ENCODE measurements at places on chromosomes 16 and 17.
A peak's percentile ranks its signal among the peaks of the same experiment; 100 is the strongest.

DNA sequence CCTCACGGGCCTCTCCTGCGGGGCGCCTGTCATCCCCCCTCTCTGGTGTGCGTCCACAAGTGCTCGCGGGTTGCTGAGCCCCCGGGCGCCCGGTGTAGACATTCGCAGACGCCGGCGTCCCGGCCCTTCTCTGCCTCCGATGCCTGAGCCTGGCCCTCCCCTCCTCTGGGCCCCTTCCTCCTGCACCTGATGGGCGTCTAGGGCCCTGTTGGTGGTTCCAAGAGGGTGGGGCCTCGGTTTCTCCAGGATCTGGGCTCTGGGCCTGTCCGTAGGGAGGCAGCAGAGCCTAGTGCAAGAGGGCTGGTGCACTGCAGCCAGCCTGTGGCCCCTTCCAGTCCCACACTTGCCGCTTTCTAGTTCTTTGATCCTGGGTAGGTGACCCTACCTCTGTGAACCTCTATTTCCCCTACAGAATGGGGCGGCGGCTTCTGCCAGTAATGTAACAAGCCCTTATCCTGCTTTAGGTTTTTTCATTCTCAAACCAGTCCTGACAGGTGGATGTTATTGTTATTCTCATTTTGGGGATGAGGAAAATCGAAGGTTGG lies 623 bp downstream of the E4F1 start:
- peak; percentile 51 for DNase-seq

GRCh38 chr16:66266436-66267291 lies 99.8 kb upstream of the CDH5 start:
- DNase-seq, result no peak

DNA sequence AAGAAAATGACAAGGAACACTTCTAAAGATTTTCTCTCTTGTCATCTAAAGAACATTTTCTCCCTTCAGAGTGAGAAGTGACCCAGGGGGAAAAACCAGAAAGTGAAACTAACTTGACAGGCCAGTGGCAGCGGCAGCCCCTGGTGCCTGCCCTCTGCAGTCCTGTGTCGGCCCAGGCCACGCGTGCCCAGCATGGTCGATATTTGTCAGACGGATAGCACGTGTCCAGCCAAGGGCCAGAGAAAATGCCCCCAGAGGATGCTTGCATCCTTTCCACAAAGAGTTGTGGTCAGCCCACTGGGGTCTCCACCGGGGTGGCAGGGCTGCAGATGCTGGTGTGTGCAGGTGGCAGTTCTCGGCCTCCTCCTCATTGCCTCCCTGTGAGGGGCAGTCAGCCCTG lies 176.6 kb downstream of the RAB11FIP4 start:
- DNase-seq, result no peak

DNA sequence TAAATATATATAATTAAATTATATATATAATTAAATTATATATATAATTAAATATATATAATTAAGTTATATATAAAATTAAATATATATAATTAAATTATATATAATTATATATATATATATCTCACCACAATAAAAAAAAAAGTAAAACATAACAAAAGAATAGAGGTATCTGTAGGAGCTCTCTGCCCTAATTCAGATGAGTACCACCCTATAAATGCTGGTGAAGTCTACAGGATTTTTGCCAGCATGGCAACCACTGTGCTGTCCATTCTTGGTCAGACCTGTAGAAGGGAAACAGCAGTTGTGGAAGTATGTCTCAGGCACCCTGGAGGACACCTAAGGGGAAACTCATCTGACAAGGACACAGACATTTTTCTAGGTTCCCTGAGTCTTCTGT lies 259.7 kb downstream of the PRKCA start:
- DNase-seq, result no peak

- no peak for DNase-seq
Measured at GRCh38 chr17:67525239-67526135, 148.4 kb downstream of the PITPNC1 start.

- no peak for DNase-seq
Measured at GRCh38 chr16:1019231-1020090, 37.9 kb downstream of the SOX8 start.

- DNase-seq, result no peak
Measured at GRCh38 chr17:13749166-13749890, 147.6 kb upstream of the HS3ST3A1 start.

- no peak for DNase-seq
Measured at GRCh38 chr17:34502426-34502825, 77.0 kb upstream of the TMEM132E start.

DNA sequence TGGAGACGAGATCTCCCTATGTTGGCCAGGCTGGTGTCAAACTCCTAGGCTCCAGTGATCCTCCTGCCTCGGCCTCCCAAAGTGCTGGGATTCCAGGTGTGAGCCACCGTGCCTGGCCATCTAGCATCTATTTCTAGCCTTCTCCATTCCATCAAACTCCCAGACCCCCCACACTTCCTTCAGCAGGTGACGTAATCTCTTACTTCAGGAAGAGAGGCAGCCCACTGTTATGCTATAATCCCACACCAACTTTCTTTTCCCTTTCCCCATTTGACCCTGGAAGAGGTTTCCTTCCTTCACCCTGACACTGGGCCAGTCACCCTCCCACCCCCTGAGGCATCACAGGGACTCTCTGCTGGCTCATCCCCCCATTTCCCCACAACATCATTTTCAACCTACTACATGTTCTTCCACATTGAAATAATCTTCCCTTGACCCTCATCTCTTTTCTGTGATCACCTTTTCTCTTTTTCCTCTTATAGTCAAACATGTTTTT lies 7.6 kb downstream of the ITGA2B start:
- DNase-seq, result no peak

DNA sequence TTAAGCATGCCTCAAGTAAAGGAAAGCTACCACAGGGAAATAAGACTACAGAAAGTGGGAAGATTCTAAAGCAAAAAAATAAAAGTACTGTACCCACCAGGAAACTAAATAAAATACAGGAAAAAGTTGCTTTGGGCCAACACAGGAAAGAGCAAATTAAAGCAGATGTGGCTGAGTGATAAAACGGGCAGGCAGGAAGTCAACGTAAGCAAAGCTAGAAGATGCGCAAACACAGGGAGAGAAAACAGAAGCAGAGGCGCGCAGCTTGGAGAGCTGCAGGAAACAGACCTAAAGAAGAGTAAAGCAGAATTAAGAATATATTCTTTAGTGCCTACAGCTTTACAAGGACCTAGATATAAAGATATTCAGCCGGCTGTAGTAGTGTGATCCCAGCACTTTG lies 21.7 kb downstream of the USP36 start:
- peak; percentile 66 for DNase-seq

- DNase-seq, result no peak
Measured at GRCh38 chr16:14087590-14088154, 16.6 kb downstream of the MRTFB start.

DNA sequence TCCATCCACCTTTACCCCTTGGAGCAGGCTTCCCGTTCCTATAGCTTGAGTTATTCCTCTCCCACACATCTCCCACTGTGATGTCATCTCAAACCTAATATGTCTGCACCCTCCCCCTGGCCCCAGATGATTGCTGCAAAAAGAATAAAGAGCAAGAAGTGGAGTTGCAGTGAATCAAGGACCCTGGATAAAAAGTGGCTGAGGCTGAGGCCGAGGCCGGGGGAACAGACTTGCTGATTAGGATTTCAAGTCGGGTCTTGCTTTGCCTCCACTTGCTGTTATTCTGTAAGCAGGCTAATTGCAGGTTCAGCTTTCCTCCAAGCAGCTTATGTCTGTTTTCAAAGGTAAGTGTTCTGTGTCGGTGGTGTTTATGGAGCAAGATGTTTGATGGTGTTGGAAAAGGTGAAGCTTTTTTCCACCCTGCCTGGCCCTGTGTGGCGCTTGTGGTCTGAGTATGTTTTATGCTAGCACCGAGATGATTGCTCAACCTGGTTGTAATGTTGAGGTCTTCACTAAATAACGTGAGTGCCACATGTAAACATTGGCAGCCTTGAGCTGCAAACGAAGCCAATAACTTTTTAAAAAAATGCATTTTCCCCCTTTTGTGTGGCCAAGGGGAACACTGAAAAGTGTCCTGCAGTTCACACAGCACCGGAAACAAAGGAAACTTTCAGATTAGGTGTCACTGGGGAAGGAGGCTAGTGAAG lies 15.4 kb downstream of the HS3ST3B1 start:
- DNase-seq, result no peak

DNA sequence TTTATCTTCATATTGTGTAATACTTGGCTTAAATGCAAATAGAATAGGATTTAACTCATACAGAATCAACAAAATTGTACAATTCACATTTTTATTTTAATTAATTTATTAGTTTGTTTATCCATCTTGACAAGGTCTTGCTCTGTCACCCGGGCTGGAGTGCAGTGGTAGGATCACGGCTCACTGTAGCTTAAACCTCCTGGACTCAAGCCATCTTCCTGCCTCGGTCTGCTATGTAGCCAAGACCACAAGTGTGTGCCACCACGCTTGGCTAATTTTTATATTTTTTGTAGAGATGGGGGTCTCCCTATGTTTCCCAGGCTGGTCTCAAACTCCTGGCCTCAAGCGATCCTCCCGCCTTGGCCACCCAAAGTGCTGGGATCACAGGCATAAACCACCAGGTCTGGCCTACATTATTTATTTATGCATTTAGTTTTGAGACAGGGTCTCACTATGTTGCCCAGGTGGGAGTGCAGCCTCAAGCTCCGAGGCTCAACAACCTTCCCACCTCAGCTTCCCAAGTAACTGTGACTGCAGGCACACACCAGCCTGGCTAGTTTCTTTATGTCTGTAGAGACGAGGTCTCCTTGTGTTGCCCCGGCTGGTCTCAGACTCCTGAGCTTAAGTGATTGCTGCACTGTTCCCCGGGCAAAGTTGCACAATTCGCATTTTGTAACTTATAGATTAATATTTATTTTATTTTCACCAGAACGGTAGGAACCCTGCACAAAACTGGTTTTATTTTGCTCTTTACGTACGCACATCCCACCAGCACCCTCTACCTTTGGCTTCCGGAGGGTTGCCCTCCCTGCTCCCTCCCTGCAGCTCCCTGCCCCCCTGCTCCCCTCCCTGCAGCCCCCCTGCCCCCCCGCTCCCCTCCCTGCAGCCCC lies 4.9 kb downstream of the DPEP1 start:
- DNase-seq, result no peak

DNA sequence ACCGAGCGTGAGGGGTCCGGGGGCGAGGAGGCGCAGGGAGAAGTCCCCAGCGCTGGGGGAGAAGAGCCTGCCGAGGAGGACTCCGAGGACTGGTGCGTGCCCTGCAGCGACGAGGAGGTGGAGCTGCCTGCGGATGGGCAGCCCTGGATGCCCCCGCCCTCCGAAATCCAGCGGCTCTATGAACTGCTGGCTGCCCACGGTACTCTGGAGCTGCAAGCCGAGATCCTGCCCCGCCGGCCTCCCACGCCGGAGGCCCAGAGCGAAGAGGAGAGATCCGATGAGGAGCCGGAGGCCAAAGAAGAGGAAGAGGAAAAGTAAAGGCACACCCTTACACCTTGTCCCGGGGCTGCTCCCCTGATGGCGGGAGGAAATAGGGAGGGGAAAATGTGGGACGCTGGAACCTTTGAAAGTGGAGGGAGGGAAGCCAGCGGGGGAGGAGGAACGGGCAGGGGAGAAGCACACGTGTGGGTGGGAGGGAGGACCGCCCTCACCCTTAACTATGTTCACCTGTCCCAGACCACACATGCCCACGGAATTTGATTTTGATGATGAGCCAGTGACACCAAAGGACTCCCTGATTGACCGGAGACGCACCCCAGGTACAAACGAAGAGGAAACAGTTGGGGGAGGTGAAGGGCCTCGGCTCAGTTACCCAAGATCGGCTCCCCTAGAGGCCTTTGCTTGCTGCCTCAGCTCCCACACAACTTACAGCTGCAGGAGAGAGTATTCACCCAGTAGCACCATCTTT lies 916 bp downstream of the PAGR1 start:
- peak; percentile 73 for DNase-seq

DNA sequence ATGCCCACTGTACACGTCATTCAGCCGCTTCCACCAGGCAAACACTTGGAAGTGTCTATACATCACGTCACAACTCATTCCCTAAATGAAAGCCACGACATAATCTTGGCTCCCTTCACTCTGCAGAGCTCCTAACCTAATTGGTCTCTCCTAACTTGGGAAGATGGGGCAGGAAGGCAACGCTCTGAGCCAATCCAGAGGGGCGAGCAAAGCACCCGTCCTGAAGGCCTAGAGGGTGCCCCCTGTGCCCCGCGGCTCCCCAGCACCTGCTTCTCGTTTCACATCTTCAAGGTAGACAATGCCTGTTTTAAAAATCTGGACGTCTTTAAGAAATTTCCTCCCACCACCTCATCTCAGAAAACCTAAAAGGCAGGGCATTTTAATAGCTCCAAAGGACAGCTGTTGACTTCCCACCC lies 1.0 kb downstream of the CSNK2A2 start:
- peak; percentile 13 for DNase-seq

GRCh38 chr16:27620541-27620940 lies 70.6 kb downstream of the KATNIP start:
- DNase-seq, result no peak

DNA sequence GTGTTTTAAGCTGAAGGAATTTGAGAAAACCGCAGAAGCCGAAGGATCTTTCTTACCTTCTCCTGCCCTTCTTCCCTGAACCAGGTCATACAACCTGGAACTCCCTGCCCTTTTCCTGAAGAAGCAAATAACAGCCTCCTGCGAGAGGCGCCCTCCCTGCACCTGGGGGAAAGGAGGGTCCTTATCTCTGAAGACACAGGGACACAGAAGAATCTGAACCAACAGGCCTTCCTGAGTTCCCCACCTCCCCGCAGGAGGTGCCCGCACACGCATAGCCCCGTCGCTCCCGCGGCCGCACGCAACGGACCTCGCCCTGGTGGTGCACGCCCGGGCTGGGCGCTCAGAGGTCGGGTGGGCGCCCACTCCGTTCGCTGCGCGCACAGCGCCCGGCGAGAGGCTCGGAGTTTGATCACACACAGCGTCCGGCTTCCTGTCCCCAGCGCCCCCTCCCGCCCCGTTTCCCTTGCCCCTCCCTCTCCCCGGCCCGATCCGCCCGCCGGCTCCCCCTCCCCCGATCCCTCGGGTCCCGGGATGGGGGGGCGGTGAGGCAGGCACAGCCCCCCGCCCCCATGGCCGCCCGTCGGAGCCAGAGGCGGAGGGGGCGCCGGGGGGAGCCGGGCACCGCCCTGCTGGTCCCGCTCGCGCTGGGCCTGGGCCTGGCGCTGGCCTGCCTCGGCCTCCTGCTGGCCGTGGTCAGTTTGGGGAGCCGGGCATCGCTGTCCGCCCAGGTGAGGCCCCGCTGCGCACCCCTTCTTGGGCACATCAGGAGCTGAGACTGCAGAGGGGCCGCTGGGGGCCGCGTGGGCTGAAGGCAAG lies at the start of gene TNFSF12:
TNFSF12 (plus strand) TSS at position 474 of the 816 bp plus-strand sequence; CDS start at position 570, 96 bp downstream.
- DNase-seq, result peak; percentile 69

- DNase-seq, result no peak
Measured at GRCh38 chr17:76570877-76571471, 14.7 kb downstream of the ST6GALNAC2 start.

- DNase-seq, result peak; percentile 56
Measured at GRCh38 chr16:88804552-88805339, 1.2 kb downstream of the CDT1 start.

GRCh38 chr16:3458852-3459361 lies 15.4 kb downstream of the NAA60 start:
- no peak for DNase-seq
